ENCODE measurements at places on chromosomes 2 and 18.

DNA sequence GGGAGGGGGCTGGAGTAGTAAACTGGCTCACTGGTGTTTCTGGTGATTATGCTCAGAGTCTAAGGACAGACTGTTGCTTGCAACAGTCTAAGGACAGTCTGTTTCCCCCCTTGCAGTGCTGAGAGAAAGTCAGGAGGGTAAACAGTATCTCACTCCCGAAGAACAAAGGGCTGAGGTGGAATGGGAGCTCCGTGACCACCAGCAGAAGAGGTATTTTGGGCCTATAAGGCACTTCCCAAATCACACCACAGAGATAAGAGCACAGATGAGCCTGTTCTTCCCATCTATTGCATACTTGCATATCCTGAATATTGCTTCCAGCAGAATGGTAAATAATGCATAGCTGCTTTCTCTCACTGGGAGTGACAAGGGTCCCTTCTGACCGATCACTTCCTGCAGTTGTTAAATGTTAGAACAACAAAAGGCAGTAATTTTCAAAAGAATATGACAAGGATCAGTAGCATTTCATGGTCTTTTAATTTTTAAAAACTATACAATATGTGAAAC lies 160.4 kb upstream of the LYPD1 start:
- DNase-seq, result no peak

DNA sequence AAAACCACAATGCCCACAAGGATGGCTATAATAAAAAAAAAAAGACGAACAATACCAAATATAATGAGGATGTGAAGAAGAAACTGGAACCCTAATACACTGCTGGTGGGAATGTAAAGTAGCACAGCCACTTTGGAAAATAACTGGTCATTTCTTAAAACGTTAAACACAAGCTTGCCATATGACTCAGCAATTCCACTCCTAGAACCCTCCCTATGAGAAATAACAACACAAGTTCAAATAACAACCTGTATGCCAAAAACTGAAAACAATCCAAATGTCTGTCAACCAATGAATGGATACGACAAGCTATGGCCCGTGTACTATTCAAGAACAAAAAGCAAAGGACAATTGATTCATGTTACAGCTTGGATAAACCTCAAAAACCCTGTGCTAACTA lies 7.0 kb upstream of the ALPK2 start:
- DNase-seq, result no peak

DNA sequence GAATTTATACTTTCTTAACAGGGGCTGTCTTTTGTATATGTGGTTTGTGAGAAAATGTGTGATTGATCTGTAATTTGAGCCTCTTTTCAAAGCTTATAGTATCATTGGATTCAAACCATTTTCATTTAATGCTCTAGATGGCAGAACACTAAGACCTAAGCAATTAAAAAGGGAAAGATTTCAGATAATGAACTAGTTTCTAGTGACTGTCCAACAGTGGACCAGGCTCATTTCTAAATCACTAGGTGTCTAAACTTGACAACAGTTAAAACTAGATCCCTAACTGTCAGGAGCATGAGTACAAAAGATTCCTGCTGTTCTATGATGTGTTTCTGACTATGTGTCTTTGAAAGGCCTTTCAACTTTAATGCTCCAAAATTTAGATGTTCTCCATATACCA lies 54.6 kb downstream of the ANKRD44 start:
- no peak for DNase-seq

DNA sequence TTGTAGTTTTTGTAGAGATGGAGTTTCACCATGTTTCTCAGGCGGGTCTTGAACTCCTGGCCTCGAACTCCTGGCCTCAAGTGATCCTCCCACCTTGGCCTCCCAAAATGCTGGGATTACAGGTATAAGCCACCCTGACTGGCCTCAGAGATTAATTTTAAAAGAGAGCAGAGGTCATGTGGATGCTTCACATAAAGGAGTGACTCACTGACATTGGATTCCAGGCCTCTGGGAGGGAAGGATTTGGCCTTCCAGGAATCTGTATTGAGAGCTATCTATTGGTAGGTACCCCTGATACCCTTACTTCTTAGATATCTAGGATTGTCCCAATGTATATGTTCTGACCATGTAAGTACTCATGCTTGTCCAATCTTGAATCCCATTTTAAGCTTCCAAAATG lies 138.4 kb downstream of the FAM161A start:
- no peak for DNase-seq

GRCh38 chr2:234950730-234951663 lies 820 bp upstream of the SH3BP4 start:
- DNase-seq, result no peak

DNA sequence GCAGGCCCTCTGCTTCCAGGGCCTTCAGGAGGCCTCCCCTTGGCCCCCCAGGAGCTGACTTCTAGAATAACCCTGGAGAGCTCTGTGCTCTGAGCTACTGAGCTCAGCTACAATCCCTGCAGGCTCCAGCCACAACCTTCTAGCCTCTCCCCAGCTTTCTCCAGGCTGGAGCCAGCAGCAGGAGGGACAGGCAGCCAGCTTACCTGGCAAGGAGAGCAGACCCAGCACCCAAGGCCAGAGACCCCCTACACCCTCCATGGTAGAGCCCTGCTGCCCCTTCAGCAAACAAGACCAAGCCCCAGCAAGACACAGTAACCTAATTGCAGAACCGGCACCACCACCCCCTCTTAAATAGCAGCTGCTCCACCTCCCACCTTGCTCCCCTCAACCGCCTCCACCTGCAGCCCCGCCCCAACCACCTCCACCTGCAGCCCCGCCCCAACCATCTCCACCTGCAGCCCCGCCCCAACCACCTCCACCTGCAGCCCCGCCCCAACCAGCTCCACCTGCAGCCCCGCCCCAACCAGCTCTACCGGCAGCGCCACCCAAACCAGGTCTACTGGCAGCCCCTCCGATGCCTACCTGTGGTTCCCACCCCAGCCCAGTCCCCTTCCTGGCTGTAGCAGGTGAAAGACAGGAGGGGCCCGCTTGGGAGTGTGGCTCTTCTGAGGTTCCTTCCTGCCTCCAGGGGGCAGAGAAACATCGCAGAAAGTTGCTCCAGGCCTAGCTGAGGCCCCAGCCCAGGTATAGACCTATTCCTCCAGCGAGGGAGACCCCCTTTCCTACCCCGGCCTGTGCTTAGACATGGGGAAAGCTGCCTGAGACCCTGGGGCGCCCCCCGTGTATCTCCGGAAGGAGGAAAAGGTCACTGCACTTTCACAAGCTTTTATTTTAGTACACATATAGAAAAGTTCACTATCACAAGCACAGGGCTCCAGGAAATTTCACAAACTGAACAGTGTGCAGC lies at the start of gene ASTL:
ASTL (minus strand) TSS at position 324 of the 967 bp plus-strand sequence; CDS start at position 258, 66 bp downstream.
- DNase-seq, result peak; percentile 42

DNA sequence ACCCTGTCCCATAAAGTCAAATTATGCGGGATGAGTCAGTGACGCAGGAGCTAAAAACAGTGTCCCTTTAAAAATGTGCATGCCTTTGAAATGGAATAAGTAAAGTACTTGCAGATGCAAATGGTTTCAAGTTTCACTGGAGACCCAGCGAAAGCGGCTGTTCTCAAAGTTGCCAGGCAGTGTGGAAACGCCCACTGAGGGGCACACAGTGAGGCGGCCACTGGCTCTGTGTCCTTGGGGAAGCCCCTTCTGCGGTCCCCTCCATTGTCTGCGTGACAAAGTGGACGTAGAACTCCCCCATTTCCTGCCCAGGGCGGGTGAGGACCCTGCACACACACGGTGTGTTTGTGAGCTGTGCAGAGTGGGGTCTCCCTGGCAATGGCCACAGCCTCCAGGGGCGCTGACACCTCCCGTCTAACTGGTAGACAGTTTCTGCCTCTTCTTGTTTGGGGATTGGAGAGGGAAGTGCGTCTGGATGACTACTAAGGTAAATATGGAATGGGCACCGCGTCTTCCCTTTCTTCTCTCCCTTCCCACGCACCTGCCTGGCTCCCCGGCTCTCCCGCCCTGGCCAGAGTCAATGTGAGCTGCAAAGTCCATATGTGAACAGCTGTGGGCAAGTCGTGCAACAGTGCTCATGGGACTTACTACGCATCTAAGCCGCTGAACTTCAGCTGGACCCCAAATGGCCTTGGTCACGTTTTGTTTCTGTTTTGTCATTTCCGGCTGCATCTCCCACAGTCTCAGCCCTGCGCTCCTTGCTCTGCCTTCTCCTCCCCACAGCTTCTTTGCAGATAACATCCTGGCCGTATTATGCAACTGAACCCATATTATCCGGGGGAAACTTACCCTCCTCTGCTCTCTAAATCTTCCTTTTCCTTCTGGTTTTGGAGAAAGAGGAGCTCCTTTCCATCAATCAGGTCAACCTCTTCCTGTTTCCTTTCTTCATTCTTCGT lies 33.7 kb upstream of the ZNF516 start:
- no peak for DNase-seq

DNA sequence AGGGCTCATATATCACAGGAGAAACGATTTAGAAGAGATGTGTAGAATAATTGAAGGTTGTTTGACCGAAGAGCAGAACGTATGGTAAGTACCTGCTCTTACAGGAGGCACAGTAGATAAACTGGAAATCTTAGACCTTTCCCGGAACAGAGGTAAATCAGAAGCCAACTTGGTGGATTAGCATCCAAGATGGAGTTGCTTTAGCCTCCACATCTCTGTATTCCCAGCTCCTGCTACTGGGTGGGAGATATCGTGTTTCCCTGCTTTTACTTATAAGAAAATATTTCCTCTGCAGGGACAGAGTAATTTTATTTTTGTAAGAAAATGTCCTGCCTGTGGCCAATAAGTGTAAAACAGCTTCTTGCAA lies 164.5 kb downstream of the SLC39A10 start:
- DNase-seq, result no peak

GRCh38 chr2:1992280-1992679 lies 248.0 kb upstream of the PXDN start:
- DNase-seq, result no peak

- no peak for DNase-seq
Measured at GRCh38 chr18:61608316-61608715, 275.1 kb downstream of the CDH20 start.

- no peak for DNase-seq
Measured at GRCh38 chr2:197001921-197002320, 75.4 kb upstream of the PGAP1 start.

- DNase-seq, result no peak
Measured at GRCh38 chr18:48901145-48902022, 49.4 kb downstream of the SMAD7 start.

DNA sequence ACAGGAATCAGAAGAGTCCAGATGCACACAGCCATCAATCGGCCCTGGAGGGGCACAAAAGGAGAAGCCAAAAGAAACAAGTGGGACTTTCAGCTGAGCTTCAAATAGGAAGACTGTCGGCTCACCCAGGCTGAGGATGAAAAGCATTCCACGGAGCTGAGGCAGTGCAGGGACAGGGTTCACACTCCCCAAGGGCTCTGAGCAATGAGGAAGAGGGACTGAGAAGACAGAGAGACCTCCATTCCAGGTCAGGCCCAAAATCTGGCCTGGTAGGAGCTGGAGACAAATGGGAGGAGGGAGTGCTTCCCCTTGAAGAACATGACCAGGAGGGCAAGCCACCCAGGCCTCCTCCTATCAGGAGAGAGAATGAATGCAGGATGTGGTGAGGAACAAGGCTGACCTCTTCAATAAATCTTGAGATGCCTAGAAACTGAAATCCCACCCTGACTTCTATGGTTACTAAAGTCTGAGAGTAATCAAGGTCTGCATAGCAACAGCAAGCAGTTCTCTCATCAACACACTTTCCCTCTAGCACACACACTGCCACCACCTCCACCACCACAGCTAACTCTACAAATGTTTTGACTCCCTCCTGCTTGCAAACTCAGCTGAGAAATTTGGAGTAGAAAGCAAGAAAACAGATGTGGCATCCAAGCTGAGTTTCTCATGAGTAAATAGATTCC lies 434.4 kb downstream of the TNS1 start:
- no peak for DNase-seq

DNA sequence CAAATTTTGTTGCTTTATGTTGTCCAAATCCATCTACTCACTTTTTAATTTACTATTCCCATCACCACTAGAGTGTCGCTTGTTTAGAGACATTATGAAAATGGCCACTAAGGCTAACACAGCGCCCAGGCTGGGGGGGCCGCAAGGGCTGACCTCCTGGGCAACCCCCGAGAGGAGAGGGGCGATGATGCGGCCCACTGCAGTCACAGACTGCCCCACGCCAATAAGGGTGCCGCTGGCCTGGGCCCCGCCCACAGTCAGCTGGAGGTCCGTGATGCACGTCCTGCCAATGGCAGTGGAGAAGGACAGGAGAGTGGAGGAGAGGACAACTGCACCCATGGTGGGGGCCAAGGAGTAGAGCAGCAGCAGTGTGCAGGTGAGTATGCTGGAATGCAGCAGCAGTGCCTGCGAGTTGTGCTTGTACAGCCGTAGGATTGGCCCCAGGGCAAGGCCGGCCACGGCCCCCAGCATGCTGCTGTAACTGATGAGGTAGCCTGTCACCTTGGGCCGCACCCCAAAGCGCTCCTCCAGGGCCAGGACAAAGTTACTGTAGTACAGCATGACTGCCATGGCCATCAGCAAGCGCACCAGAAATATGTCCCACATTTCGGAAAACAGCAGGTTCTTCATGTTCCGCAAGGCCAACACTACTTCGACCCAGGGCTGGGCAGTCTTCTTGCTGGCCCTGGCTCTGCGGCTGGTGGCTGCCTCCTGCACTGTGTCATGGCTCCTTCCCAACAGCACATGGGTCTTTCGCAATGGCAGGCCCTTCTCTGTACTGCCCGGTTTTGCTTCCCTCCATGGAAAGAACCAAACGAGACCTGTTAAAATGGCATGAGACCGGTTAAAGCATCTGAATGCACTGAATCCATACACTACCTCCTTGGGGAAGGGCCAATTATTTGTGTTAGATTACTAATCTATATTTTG lies 43.2 kb upstream of the TMEM182 start:
- DNase-seq, result no peak

DNA sequence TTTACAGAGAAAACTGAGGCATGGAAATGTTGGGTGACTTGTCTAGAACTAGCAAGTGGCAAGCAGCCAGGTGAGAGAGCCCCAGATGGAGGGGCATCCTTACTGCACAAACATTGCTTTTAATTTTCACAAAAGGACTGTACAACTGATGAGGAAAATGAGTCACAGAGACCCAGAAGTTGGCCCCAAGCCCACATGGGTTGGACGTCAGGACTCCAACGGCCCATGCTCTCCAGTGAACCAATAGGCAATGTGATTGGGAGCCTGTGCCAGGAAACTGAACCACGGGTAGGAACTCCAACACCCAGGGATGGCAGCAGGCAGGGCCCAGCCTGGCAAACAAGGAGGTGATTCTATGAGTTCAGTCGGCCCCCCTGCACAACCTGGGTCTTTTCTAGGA lies 50.8 kb downstream of the PID1 start:
- no peak for DNase-seq

GRCh38 chr2:50455351-50455939 lies 576.5 kb downstream of the NRXN1 start:
- DNase-seq, result no peak

GRCh38 chr18:8008033-8008432 lies 440.9 kb downstream of the PTPRM start:
- DNase-seq, result no peak

- DNase-seq, result no peak
Measured at GRCh38 chr2:5616019-5616418, 76.2 kb upstream of the SOX11 start.

GRCh38 chr2:107545851-107546250 lies 280.8 kb upstream of the RGPD4 start:
- DNase-seq, result no peak
